Urinary bladder (tissue), 4 donors: ENCODE measurements at places on chromosomes 3 and 15. TPM values are rescaled to one million over a fixed set of nuclear protein-coding genes. Genes with fewer than 3 reads are reported as not detected.

The ALAS1 gene
- 24.1 TPM for total RNA-seq

GRCh38 chr3:176577447-176577846 is 619.8 kb downstream of the TBL1XR1 start:
- DNase-seq: no peak

The PAK2 gene
- 43.1 TPM for total RNA-seq

- DNase-seq: no peak
These were observed 243.8 kb upstream of the TTC14 start for GRCh38 chr3:180358179-180358578.

DNA sequence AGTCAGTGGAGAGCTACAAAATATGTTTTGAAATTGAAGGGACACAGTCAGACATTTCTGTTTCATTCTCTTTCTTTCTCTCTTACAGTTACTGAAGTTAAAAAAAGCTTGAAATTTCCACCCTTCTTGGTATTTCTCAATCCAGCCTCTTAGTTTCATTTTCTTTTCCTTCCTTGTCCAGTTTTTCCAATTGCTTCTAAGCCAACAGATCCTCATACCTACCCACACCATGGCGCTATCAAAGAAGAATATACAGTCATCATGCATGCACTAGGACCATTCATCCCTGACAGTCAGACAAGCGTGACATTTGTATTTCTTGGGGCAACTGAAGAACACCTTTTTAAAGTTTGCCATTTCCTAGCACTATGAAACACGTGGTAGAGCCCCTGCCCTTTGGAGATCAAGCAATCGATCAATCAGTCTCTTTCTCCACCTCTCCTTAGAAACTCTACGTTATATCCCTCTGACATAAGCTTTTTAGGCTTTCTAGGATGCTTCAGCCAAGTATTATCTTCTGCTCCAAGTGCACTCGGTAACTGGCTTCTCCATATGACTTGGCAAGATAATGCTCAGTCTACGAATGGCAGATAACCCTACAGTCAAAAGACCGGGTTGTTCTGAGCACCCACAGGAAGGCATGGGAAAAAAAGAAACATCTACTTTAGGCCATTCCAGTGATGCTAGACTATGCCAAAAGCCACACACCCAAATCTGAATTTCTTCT is 65.4 kb downstream of the FBN1 start:
- DNase-seq: no peak

The GPR160 gene
- 25.9 TPM for total RNA-seq

- no peak for DNase-seq
These were observed 8.2 kb downstream of the PARP16 start for GRCh38 chr15:65278480-65278879.

GRCh38 chr15:94346282-94346681 is 114.9 kb downstream of the MCTP2 start:
- no peak for DNase-seq
